SW 1271 (cell line): ENCODE measurements at places on chromosomes 7 and 10.

DNA sequence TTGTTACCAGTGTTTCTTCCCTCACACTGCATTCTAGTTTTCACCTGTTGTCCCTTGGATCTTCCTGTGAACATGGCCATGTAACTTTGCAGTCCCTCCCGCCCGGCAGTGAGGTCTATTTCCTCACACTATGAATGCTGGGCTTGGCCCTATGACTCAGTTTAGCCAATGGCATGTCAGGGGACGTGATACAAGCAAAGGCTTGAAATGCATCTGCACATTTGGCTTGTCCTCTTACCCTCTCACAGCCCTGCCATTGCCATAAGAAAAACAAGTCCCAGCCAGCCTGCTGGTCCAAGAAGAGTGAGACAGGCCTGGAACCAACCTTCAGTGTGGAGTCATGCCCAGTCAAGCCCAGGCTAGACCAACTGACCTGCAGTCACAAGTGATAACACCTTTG, 17.1 kb upstream of the EZH2 start:
- no peak for DNase-seq

- DNase-seq, result no peak
These were observed 156.7 kb upstream of the TCF7L2 start for GRCh38 chr10:112793202-112793921.

DNA sequence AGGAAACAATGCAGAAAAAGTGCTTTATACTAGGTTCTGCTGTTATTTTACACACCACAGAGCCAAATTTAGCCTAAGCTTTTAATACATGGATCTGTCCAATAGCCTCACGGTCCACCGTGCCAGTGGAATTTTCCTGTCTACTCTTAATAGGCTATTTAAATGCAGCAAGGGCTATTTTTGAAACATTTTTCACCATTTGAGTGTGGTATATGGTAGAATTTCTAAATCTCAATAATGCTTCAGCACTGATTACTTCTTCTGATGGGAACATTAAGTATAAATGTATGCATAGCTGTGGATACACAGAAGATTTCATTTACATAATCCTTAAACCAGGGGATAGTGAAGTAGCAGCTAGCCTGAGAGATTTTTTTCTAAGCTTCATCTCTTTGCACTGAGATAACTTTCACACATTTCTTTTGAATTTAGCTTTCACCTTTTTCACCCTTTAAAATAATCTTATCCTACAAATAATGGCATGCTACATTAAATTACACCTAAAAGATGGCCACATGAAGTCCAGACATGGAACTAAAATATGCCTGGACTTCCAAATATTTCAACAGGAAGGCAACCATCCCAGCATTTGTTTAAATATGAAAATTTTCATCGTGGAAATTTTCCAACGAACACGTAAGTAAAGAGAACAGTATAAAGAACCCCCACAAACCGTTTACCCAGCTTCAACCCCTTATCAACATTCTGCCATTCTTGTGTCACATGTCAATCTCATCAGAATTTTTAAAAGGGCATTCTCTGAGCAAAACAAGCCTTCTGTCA, 45.4 kb downstream of the AMPH start:
- no peak for DNase-seq

GRCh38 chr7:44580945-44581878, 819 bp downstream of the TMED4 start:
- no peak for DNase-seq

GRCh38 chr10:43249151-43249961, 17.5 kb downstream of the RASGEF1A start:
- DNase-seq, result no peak

DNA sequence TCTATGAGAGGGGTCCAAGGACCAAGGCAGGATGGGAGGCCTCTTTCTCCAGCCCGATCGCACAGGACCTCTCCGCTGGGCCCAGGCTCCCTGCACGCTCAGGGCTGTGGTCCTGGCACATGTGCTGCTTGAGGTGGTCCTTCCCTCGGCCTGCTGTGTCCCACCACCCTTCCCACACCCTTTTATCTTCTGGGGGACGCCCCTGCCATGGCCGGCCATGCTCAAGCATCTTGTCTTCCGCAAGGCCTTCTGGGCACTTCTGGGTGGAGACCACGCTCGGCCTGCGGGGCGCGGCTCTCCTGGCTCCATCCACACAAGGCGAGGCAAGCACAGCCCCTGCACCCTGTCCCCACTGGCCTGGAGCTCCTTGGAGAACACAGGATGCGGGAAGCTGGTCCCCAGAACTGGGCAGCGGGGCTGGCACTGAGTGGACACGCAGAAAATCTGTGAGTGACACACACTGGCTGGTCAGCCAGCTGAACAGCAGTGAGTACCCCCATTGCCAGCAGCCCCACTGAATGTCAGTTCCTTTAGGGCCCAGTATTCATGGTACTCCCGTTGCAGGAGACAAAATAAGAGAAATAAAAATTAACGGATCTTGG, 115.9 kb downstream of the TCERG1L start:
- DNase-seq, result no peak

GRCh38 chr7:153193144-153193595, 433.6 kb downstream of the ACTR3B start:
- DNase-seq, result no peak

DNA sequence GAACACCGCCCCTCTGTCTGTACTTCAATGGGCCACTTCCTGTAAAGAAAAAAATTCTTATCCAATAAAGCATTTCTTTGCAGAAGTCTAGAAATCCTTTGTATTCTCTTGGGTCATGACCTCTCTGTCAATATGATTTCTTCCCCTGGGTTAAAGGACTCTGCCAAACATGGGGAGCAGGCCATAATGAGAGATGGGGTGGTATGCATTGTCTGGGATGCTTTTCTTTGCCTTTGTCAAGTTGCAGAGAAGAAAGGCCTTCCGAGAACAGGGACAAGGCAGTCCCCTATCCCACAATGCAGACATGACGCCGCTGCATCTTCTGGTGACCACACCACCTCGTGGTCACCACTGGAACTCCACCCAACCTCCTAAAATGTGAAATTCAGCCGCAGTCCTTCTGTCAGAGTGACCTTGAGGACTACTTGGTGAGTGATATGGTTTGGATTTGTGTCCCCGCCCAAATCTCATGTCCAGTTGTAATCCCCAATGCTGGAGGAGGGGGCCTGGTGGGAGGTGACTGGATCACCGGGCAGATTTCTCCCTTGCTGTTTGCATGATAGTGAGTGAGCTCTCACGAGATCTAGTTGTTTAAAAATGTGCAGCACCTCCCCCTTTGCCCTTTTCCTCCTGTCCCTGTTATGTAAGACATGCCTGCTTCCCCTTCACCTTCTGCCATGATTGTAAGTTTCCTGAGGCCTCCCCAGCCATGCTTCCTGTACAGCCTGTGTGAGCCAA, 15.2 kb upstream of the FRMPD2 start:
- peak; percentile 34 for DNase-seq

GRCh38 chr7:140010194-140010895, 52.4 kb downstream of the PARP12 start:
- DNase-seq, result no peak

DNA sequence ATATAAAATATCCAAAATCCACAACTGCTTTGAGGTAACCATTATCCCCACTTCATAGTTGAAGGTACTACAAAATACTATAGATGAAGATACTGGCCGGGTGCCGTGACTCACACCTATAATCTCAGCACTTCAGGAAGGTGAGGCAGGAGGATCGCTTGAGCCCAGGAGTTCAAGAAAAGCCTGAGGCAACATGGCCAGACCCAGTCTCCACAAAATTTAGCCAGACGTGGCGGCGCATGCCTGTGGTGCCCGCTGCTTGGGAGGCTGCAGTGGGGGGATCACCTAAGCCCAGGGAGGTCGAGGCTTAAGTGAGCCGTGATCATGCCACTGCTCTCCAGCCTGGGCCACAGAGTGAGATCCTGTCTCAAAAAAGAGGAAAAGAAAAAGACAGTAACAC, 21.7 kb downstream of the TMEM254 start:
- DNase-seq, result no peak
